ENCODE measurements at places on chromosomes 11 and 22.

- no peak for DNase-seq
Measured at GRCh38 chr22:30267382-30268302, 991 bp upstream of the OSM start.

- no peak for DNase-seq
Measured at GRCh38 chr11:107973641-107974040, 35.1 kb upstream of the CUL5 start.

GRCh38 chr22:50531546-50531961, 1.7 kb upstream of the TYMP start:
- DNase-seq, result no peak

DNA sequence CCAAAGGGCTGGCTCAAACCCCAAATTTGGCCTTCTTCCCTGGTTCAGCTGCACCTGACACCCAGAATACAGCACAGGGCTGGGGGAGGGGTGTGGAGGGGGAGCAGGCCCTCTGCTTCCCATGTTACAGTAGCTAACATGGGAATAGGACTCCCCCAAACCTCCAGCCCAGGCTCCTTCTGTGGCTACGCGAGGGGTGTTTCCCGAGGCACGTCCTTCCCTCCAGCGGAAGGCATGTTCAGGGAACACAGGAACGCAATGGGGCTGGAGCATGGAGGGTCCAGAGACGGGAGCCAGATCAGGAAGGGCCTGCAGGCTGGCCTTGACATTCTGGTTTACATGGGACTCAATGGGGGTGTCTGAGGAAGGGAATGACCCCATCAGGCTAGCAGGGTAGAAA, 11.8 kb upstream of the IGLL1 start:
- DNase-seq, result no peak

DNA sequence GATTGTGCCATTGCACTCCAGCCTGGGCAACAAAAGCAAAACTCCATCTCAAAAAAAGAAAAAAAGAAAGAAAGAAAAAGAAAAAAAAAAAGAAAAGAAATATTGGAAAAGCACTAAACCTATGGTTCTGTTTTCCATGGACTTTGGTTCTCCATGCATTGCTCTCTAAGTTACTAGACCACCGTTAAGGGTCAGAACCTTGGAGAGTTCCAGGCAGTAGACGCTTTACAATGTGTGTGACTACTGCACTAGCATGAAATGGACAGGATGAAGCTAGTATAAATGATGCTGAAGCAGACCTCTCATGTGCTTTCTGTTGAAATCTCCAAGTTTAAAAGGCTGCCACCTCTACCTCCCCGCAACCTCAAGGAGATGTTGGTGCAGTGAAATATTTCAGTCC, 63.5 kb downstream of the SIK2 start:
- no peak for DNase-seq
